Activated naive CD8-positive, alpha-beta T cell treated with anti-CD3 and anti-CD28 coated beads, Interleukin-2, amount 50 U/mL, for 24 hours (primary cell): ENCODE measurements at places on chromosomes 4 and X.

- DNase-seq = no peak
Measured at GRCh38 chrX:78624962-78625909, 33.9 kb downstream of the RTL3 start.

DNA sequence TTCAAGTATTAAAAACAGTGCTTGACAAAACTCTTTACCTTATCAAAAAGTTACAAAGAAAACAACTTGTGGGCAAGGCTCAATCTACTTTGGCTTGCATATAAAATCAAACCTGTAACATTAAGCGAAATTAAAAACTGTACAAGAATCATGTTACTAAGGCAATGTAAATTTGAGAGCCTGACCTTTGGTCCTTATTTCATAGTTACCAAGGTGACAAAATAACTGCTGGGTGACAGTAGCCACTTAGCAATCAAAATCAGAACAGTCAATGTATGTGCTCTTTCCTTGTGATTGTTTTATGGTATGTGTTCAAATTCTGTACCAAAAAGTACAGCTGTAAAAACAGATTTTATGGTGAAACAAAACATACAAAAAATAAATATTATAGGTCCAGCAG is 204.0 kb downstream of the RASL11B start:
- no peak for DNase-seq

GRCh38 chr4:108247387-108248049 is 78.8 kb upstream of the LEF1 start:
- no peak for DNase-seq

GRCh38 chr4:11801466-11802446 is 373.1 kb upstream of the HS3ST1 start:
- no peak for DNase-seq

DNA sequence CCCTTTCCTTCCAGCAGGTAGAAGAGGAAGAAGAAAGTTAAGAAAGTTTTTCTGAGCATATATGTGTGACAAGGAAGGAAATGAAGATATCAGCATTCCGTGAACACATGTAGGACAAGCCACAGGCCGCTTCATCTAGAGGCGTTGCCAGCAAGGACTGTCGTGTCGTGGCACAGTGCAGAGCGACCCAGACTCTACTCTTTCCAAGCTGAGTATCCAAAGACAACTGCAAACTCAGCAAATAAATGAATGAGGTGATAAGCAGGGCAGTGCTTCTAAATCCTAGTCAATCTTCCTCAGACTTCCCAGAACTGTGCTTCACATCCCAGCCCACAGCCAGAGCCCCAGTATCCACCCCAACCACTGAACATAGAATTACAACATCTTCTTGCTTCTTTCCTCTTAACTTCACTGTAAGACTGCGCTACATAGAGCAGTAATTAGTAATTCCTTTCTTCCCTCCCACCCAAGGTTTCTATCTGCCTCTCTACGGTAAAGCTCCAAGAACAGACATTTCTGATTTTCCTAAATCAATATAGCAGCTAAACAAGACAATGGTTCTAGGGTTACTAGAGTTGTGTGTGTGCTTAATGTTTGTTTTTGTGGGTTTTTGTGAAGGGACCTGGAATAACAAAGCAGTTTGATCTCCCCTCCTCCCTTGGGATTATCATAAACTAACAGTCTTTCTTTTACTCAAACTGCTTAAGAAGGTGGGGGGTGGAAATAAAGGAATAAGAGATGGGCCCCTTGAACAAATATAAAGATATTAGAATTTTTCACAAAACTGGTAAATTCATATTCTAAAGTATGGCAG is 71.6 kb downstream of the PAPSS1 start:
- no peak for DNase-seq

DNA sequence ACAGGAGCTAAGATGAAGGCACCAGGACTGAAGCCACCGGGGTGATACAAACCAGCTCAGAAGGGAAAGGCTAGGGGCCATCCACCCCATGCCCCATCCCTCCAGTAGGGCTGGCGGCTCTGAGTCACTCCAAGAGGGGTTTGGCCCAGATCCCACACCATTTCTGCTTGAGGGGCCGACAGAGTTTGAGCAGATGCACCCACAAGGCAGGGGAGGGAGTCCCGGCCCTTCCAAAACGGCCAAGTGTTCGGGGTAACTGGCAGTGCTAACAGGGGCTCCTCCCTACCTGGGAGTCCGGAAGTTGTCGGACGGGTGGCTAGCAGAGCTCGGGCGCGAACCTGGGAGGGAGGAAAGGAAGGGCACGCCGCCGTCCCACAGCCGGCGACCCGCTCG is 412 bp downstream of the SLC10A3 start:
- peak; percentile 29 for DNase-seq

- no peak for DNase-seq
Measured at GRCh38 chr4:169314906-169315305, 44.1 kb upstream of the SH3RF1 start.

DNA sequence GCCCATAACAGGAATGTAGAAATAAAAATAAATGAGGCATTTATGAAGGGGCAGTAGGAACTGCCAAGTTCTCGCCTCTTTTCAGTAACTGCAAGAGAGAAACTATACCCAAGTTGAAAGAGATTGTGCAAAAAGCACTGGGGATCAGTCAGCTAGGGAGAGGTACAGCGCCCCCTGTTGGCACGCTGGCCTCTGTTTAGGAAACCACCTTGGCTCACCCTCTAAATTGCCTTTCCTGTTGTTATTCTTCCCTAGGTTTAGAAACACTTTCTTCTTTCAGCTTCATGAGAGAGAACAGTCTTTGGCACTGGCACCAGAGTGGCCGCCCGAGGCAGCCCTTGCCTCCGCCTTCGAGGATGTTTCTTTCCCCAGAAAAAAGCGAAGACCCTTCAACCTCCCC is 348.5 kb downstream of the MID1IP1 start:
- peak; percentile 66 for DNase-seq

DNA sequence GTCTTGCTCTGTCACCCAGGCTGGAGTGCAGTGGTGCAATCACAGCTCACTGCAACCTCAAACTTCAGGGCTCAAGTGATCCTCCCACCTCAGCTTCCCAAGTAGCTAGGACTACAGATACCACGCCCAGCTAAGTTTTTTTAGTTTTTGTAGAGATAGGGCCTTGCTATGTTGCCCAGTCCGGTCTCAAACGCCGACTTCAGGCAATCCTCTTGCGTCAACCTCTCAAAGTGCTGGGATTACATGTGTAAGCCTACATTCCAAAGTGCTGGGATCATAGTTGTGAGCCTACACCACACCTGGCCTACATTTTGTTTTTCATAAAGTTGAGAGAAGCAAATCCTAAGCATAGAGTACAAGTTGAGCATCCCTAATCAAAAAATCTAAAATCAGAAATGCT is 42.2 kb downstream of the SMARCA5 start:
- DNase-seq = no peak

DNA sequence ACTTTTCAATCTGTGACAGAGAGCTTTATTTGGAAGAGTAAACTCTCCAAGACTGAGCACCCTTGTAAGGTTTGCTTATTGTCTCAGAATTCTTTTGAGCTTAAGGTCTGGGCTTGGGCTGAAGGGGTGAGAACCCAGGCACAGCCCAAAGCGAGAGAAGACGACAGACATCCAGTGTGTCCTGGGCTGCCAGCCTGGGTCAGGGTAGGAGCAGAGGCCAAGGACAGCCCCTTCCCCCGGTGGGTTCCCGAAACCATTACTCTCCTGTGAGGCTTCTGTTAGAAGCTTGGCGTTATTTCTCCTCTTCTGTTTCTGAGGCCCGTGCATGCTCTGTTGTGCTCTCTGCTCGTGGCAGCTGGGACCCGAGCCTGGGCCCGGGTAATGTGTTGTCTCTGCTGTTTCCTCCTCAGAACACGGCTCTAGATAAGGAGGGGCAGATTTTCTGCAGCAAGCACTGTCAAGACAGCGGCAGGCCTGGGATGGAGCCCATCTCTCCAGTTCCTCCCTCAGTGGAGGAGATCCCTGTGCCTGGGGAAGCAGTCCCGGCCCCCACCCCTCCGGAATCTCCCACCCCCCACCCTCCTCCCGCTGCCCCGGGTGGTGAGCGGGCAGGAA is 177.5 kb downstream of the DCLK2 start:
- no peak for DNase-seq

DNA sequence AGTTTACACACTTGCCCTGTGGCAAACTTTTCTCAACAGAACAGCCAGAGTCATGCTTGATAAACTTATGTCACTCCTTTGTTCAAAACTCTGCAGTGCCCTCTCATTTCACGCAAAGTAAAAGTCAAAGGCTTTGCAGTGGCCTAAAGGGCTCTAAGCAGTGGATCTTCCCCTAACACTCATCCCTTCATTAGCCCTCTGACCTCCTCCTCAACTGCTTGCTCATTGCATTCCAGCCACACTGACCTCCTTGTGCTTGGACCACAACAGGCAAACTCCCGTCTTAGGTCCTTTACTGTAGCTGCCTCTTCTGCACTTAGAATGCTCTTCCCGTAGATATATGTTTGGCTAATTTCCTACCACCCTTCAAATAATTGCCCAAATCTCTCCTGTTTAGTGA is 5.6 kb downstream of the PRDM5 start:
- no peak for DNase-seq

- DNase-seq = no peak
Measured at GRCh38 chrX:48695534-48695896, 1.0 kb upstream of the SUV39H1 start.

DNA sequence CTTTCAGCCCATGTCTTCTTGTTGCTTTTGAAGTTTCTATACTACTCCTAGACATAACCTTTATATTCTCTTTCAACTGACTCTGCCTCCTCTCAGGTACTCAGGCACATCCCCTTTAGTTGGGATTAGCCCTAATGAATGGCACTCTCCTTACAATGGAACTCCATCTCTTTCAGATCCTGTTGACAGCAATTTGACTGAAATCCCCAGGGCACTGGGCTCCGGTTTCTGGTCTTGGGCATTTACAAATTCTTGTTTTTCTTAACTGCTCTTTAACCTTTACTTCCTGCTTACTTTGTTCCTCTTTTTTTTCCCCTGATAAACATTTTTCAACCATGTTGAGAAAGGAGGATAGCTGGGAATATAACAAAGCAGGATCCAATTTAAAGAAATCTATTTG is 68.9 kb downstream of the ENOX2 start:
- no peak for DNase-seq

DNA sequence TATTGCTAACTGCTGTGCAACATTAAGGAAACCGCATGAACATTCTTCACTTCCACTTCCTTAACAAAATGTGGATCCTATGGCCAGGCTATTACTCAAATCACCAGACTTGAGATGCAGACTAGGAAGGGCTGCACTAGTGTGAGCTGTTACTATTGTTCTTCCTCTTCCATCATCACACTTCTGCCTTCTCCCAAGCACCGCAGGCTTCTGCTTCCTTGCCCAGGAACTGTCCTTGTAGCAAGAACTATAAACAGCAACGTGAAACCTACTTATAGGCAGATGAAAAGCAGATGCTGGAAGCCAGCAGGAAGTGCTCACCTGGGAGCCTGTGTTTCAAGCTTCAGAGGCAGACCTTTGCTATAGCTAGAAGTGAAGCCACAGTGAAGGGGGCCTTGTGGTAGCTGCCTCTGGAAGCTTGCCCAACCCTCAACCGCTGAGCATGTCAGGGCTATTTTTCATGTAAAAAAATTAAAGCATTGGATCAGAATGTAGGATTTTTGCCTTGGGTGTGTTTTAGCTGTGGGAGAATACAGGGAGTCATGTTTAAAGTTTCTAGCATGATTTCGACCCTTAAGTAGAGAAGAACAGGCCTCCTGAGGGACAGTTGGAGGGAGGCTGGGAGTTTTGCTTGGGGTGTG is 43.9 kb downstream of the CLNK start:
- DNase-seq = no peak

DNA sequence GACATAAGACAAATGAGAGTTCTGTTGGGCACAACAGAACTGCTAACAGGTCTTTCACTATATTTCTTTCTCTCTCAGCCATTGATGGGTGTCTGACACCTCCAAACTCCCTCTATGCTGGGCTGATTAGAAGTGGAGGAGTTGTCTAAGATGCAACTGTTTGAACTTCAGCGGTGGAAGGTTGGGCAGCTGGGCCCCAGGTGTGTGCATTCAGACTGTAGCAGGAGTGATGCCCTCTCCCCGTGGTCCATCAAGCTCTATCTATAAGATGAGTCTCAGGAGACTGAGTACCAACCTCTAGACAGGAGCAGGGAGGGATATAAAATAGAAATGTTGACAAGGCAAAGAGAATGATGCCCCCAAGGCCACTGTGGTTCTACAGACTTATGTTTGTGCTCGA is 28.2 kb upstream of the CHRNA9 start:
- DNase-seq = no peak

- DNase-seq = no peak
Measured at GRCh38 chrX:21004835-21005234, 369.4 kb upstream of the CNKSR2 start.
